Epithelial cell of umbilical artery (primary cell): ENCODE measurements at places on chromosomes 1 and 21. TPM values are rescaled to one million over a fixed set of nuclear protein-coding genes. Genes with fewer than 3 reads are reported as not detected.

Gene UCHL5
- total RNA-seq = 38.3 and 40.3 TPM in 2 replicates

Gene SLC45A1
- total RNA-seq = 0.65 and 0.76 TPM in 2 replicates

Gene GJC2
- 0.61 and 0.97 TPM in 2 replicates for total RNA-seq

Gene PEAR1
- 8.1 and 11.1 TPM in 2 replicates for total RNA-seq

Gene NBPF4
- not detected in 2 replicates for total RNA-seq

Gene MYOG
- total RNA-seq = not detected in 2 replicates

Gene TBX19
- total RNA-seq = 0.32 and 0.46 TPM in 2 replicates

Gene CHD1L
- total RNA-seq = 48.4 and 72.0 TPM in 2 replicates

Gene CFAP298
- total RNA-seq = 25.3 and 34.8 TPM in 2 replicates

Gene SSU72
- 67.0 and 82.2 TPM in 2 replicates for total RNA-seq

Gene C1orf141
- not detected in 2 replicates for total RNA-seq

Gene RPTN
- total RNA-seq = not detected in 2 replicates

Gene KCNA3
- total RNA-seq = not detected in 2 replicates

Gene XCL1
- total RNA-seq = not detected in 2 replicates

Gene RHBDL2
- total RNA-seq = 0.15 TPM in 1 of 2 replicates, not detected in the other

Gene PRPF38B
- 9.1 and 15.8 TPM in 2 replicates for total RNA-seq

Gene DIPK1A
- total RNA-seq = 0.65 and 0.76 TPM in 2 replicates

Gene TINAGL1
- 443 and 581 TPM in 2 replicates for total RNA-seq

Gene CEPT1
- total RNA-seq = 42.2 and 61.4 TPM in 2 replicates

Gene PLD5
- total RNA-seq = not detected in 2 replicates

Gene OPTC
- not detected in 2 replicates for total RNA-seq

Gene SH3BGR
- total RNA-seq = 0.65 TPM in 1 of 2 replicates, not detected in the other

Gene SPATA17
- total RNA-seq = under 0.01 TPM in 1 of 2 replicates, not detected in the other

Gene S100A9
- total RNA-seq = not detected in 2 replicates

Gene SPSB1
- 7.1 and 27.9 TPM in 2 replicates for total RNA-seq

Gene OR2AK2
- not detected in 2 replicates for total RNA-seq

Gene NUDT17
- total RNA-seq = 2.1 and 2.9 TPM in 2 replicates

Gene PPM1J
- total RNA-seq = 0.61 and 1.3 TPM in 2 replicates

Gene HSPB7
- total RNA-seq = not detected in 2 replicates

Gene NRIP1
- 21.4 and 29.9 TPM in 2 replicates for total RNA-seq

Gene RIPPLY3
- under 0.01 TPM in 1 of 2 replicates, not detected in the other for total RNA-seq

Gene KCNT2
- total RNA-seq = under 0.01 and 0.91 TPM in 2 replicates

Gene FAM229A
- 0.32 and 0.61 TPM in 2 replicates for total RNA-seq

Gene CHI3L2
- total RNA-seq = not detected in 2 replicates

Gene DUSP12
- total RNA-seq = 34.8 and 36.2 TPM in 2 replicates

Gene GPR25
- not detected in 2 replicates for total RNA-seq

Gene PLPP3
- 14.0 and 23.4 TPM in 2 replicates for total RNA-seq

Gene PTGS2
- 5.8 and 12.7 TPM in 2 replicates for total RNA-seq

Gene C8A
- total RNA-seq = not detected in 2 replicates

Gene DISP3
- total RNA-seq = under 0.01 and 0.30 TPM in 2 replicates

Gene AVPR1B
- not detected in 2 replicates for total RNA-seq

Gene PAPPA2
- total RNA-seq = under 0.01 and 0.76 TPM in 2 replicates

Gene GSTM1
- total RNA-seq = 0.32 and 2.6 TPM in 2 replicates

Gene KPRP
- total RNA-seq = not detected in 2 replicates
